Subcutaneous preadipocyte (primary cell): ENCODE measurements at places on chromosomes 4 and X. TPM values are rescaled to one million over a fixed set of nuclear protein-coding genes. Genes with fewer than 3 reads are reported as not detected.

ABLIM2 gene
- total RNA-seq = 0.20 and 2.2 TPM in 2 replicates

HEPH gene
- 4.7 and 10.3 TPM in 2 replicates for total RNA-seq

LRCH2 gene
- 4.3 and 4.8 TPM in 2 replicates for total RNA-seq

PDLIM3 gene
- total RNA-seq = 0.59 and 1.1 TPM in 2 replicates

TCEAL2 gene
- total RNA-seq = not detected in 2 replicates

KLHL15 gene
- 7.0 and 8.8 TPM in 2 replicates for total RNA-seq

MORC4 gene
- total RNA-seq = 19.8 and 26.0 TPM in 2 replicates

PHOX2B gene
- not detected in 2 replicates for total RNA-seq

TSPAN6 gene
- 16.6 and 17.6 TPM in 2 replicates for total RNA-seq

CPE gene
- 2.0 and 7.0 TPM in 2 replicates for total RNA-seq

TXK gene
- 0.20 and 0.37 TPM in 2 replicates for total RNA-seq

IL13RA1 gene
- 44.1 and 44.8 TPM in 2 replicates for total RNA-seq

TMEM184C gene
- total RNA-seq = 29.7 and 30.9 TPM in 2 replicates

LUZP4 gene
- not detected in 2 replicates for total RNA-seq

REELD1 gene
- total RNA-seq = not detected in 2 replicates

TBC1D25 gene
- 4.8 and 6.6 TPM in 2 replicates for total RNA-seq

ADAMTS3 gene
- 1.1 and 1.2 TPM in 2 replicates for total RNA-seq

DMRTC1 gene
- total RNA-seq = not detected in 2 replicates

FGF5 gene
- 1.5 and 10.6 TPM in 2 replicates for total RNA-seq

CXCL8 gene
- total RNA-seq = 8.0 and 14.3 TPM in 2 replicates
